Tracheal epithelial cell (primary cell): ENCODE measurements at places on chromosomes 16 and 17. TPM values are rescaled to one million over a fixed set of nuclear protein-coding genes. Genes with fewer than 3 reads are reported as not detected.

Gene P2RX5
- total RNA-seq: 2.1 and 3.6 TPM in 2 replicates

Gene KRT33A
- under 0.01 TPM in 1 of 2 replicates, not detected in the other for total RNA-seq

Gene CMIP
- 22.2 and 33.9 TPM in 2 replicates for total RNA-seq

Gene ARHGDIA
- total RNA-seq: 124 and 148 TPM in 2 replicates

Gene TMEM235
- total RNA-seq: not detected in 2 replicates

Gene SOX8
- not detected in 2 replicates for total RNA-seq

Gene LRRC36
- not detected in 2 replicates for total RNA-seq

Gene C17orf67
- total RNA-seq: 0.64 and 0.96 TPM in 2 replicates

Gene TP53TG3F
- total RNA-seq: not detected in 2 replicates

Gene FAM83G
- total RNA-seq: 44.8 and 48.0 TPM in 2 replicates

Gene MMP25
- total RNA-seq: under 0.01 and 0.24 TPM in 2 replicates

Gene SLC5A10
- under 0.01 TPM in 1 of 2 replicates, not detected in the other for total RNA-seq

Gene CDYL2
- 1.7 and 7.0 TPM in 2 replicates for total RNA-seq

Gene HASPIN
- total RNA-seq: 0.43 and 2.2 TPM in 2 replicates

Gene NPIPB13
- 0.72 and 2.8 TPM in 2 replicates for total RNA-seq

Gene SOX15
- total RNA-seq: 30.6 and 59.9 TPM in 2 replicates

Gene CENPT
- total RNA-seq: 8.1 and 19.8 TPM in 2 replicates

Gene DNAI2
- total RNA-seq: not detected in 2 replicates

Gene SLC16A6
- total RNA-seq: under 0.01 and 0.24 TPM in 2 replicates

Gene EFCAB5
- under 0.01 TPM in 1 of 2 replicates, not detected in the other for total RNA-seq

Gene MPG
- total RNA-seq: 188 and 200 TPM in 2 replicates

Gene SLFN13
- total RNA-seq: 1.2 and 2.1 TPM in 2 replicates

Gene NATD1
- total RNA-seq: 0.96 and 1.3 TPM in 2 replicates

Gene PERCC1
- total RNA-seq: not detected in 2 replicates

Gene CASKIN2
- total RNA-seq: 2.3 and 3.9 TPM in 2 replicates

Gene DDX19B
- total RNA-seq: 19.3 and 26.0 TPM in 2 replicates

Gene CCL4
- total RNA-seq: not detected in 2 replicates

Gene EPN3
- 10.7 and 11.1 TPM in 2 replicates for total RNA-seq

Gene ZP2
- not detected in 2 replicates for total RNA-seq

Gene COG7
- total RNA-seq: 8.7 and 9.6 TPM in 2 replicates

Gene TMEM106A
- 0.21 and 0.48 TPM in 2 replicates for total RNA-seq

Gene KRTAP1-5
- total RNA-seq: 0.24 TPM in 1 of 2 replicates, not detected in the other

Gene CTRB2
- total RNA-seq: not detected in 2 replicates

Gene ABCA6
- under 0.01 TPM in 2 replicates for total RNA-seq

Gene CNGB1
- 1.3 and 1.4 TPM in 2 replicates for total RNA-seq

Gene NKD1
- under 0.01 and 0.43 TPM in 2 replicates for total RNA-seq

Gene CD300LB
- not detected in 2 replicates for total RNA-seq

Gene KRT40
- total RNA-seq: not detected in 2 replicates

Gene KRT14
- 2,248 and 2,437 TPM in 2 replicates for total RNA-seq

Gene INCA1
- total RNA-seq: 0.21 TPM in 1 of 2 replicates, not detected in the other

Gene SLC47A1
- total RNA-seq: 0.24 and 1.3 TPM in 2 replicates

Gene KIF18B
- 0.24 TPM in 1 of 2 replicates, not detected in the other for total RNA-seq

Gene RAP1GAP2
- 11.1 and 31.1 TPM in 2 replicates for total RNA-seq

Gene SMIM22
- total RNA-seq: 5.5 and 16.4 TPM in 2 replicates

Gene CPNE7
- total RNA-seq: 1.7 and 16.9 TPM in 2 replicates

Gene PRKCB
- total RNA-seq: 0.21 TPM in 1 of 2 replicates, not detected in the other

Gene ASGR2
- total RNA-seq: not detected in 2 replicates

Gene PLA2G10
- 0.64 TPM in 1 of 2 replicates, not detected in the other for total RNA-seq

Gene PAQR4
- 7.2 and 17.4 TPM in 2 replicates for total RNA-seq

Gene PLCD3
- 68.0 and 144 TPM in 2 replicates for total RNA-seq
